ENCODE measurements at places on chromosomes 13 and 19.

DNA sequence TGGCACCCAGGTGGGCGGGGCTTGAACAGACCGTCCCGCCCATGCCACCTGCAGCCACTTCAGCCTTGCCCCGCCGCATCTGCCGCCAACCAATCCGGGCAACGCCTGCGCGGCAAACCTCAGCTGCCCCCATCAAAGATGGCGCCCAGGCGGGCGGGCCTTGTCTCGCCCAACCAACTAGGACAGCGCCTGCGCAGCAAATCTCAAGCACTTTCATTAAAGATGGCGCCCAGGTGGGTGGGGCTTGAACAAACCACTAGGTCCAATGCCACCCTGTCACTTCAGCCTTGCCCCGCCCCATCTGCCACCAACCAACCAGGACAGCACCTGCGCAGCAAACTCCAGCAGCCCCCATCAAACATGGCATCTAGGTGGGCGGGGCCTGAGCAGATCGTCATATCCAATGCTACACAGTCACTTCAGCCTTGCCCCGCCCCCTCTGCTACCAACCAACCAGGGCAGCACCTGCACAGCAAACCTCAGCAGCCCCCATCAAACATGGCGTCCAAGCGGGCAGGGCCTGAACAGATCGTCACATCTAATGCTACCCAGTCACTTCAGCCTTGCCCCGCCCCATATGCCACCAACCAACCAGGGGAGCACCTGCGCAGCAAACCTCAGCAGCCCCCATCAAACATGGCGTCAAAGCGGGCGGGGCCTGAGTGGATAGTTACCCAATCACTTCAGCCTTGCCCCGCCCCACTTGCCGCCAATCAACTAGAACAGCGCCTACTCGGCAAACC lies 1.4 kb downstream of the PEG3 start:
- DNase-seq: peak; percentile 25

DNA sequence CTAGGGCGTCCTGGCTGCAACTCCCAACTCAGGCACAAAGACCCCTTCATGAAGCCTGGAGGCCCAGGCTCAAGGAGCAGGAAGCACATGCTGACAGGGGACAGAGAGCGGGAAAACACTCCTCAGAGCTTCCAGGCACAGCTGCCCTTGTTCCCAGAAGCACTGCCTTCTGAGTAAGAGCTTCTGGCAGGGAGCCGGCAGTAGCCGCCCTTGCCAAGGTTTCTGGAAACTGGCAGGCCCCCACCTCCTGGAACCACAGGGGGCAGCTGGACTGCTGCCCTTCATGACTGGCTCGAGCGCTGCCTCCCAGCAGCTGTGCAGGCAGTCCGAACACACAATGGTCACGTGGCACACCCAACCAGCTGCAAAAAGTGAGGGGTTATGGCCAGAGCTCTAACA lies 33.6 kb upstream of the EPHX3 start:
- no peak for DNase-seq

- no peak for DNase-seq
These were observed 142.6 kb downstream of the CRYL1 start for GRCh38 chr13:20383058-20383457.

DNA sequence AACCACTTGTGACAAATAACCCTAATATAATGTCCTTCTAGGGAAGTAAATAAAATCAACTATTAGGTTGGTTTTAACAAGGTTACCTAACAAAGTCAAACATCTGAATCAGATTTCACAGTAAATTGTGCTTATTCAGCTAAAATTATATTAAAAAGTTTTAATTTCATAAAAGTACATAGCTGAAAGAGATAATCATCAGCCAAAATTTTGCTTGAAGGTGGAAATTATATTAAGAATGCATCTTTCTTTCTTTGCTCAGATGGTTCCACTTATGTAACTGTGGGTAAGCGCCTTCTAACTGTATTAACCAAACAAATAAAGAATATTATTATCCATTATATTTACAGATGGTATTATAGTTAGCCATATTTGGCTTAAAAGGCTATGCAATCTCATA lies 2840.3 kb upstream of the PCDH20 start:
- no peak for DNase-seq

DNA sequence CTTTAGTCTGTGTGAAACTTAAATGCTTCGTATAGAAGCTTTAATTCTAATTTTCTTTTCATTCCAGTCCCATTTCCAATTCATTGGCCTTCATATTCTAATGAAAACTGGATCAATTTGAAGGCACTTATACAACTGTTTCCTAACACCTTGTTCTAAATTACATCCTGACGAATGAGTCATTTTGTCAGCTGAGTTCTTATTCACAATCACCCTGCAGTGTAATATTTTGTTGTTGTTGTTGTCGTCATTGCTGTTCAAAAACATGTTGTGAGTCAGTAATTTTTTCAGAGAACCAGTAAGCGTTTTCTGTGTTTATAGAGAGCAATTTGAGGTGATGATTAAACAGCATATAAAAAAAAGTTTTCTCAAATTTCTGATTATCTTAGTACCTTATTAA lies 290.0 kb downstream of the PCDH9 start:
- no peak for DNase-seq

DNA sequence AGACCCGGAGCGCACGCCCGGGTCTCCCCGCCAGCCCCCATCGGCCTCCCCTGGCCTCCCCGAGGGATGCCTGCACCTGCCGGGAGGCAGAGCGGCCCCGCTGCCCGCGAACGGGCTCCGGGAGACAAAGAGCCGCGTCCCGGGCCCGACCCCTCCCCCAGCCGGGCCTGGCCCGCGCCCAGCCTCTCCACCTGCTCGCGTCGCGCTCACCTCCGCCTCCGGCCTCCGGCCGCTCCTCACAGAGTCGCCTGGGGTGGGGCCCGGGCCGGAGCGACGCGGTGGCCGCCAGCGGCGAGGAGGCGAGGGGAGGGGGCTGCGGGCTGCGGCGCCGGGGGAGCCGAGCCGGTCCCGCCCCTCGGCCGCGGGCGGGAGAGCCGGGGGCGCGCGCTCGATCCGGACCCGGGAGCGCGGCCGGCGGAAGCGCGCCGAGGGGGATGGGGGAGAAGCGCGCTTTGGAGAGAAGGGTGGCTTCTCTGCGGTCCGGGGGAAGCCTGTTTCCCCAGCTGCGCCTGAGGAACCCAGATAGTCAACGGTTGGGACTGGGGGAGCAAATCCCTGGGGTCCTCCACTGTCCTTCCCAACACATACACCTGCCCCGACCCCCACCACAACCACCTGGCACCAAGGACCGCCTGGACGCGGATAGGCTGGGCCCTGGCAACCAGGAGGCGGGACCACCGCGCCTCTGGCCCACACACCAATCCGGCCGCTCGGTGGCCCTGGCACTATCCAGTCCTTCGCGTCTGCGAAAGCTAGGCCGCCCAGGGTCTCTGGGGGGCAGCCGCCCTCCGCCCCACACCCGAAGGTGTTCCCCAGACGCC lies at the start of gene PRR36:
PRR36 (minus strand) TSS at position 315 of the 821 bp plus-strand sequence. CDS start 701 bp downstream, outside the sequence.
- no peak for DNase-seq

- no peak for DNase-seq
These were observed 418 bp upstream of the ZNF709 start for GRCh38 chr19:12485052-12485416.

DNA sequence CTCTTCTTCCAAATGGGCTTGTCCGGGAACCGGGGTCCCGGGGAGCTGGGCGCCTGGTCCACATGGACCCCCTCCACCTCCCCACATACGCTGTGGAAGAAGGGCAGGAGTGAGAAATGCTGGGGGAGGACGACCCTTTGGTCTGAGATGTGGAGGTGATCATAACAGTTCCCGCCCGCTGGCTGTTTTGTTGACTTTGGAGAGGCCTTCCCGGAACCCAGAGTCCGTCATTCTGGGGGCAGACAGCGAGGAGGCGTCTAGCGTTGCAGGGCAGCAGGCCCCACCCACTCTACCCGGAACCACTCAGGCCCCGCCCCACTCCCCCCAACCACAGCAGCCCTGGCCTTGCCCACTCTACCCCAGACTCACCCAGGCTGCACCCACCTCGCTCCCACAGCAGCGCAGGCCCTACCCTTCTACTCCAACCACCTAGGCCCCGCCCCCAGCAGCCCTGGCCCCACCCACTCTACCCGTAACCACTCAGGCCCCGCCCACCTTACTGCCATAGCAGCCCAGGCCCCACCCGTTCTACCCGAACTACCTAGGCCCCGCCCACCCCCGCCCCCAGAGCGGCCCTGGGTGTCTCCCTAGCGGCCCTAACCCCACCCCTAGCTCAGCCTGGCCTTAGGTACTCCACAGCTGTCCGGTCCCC lies 7.1 kb downstream of the GPR108 start:
- peak; percentile 62 for DNase-seq

DNA sequence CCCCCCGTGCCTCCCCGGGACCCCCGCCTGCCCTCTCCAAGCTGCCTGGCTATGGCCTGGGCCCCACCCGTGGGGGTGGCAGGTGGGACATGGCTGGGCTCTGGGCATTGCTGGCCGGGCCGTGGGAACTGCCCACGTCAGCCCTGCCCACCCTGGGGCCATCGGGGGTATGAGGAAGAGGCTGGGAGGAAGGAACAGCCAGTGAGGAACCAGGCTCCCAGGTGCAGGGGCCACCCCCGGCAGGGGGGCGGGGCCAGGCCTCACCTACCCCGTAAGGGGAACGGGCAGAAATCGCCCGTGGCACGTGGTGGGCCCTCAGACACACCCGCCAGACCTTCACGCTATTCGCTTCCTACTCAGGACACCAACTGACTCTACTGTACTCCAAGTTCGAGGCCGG lies 22.4 kb downstream of the TCF3 start:
- no peak for DNase-seq

DNA sequence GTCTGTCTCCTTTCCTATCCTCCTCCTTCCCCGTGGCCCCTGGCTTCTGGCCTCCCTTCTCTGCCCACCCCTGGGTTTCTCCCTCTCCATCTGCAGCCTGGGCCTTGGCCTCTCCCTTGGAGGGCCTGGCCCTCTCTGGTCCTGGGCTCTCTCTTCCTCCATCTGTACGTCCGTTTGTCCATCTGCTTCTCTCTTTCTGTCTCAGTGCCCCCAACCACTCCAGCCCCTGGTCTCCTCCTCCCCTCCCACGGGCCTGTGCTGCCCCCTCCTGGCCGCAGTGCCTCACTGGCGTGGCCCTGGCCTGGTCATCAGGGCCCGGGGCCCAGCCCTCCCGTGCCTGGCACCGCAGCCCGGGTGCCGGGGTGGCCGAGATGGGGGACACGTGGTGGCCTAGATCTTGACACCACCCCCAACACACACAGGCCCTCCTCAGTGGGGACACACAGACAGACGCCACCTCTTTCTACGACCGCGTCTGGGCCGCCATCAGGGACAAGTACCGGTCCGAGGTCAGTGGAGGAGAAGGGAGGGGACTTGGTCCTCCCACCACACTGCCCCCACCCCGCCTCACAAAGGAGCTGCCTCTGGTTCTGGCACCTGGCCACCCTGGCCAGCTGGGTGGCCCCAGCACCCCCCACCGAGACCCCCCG lies 11.3 kb downstream of the PRKCSH start:
- peak; percentile 35 for DNase-seq

DNA sequence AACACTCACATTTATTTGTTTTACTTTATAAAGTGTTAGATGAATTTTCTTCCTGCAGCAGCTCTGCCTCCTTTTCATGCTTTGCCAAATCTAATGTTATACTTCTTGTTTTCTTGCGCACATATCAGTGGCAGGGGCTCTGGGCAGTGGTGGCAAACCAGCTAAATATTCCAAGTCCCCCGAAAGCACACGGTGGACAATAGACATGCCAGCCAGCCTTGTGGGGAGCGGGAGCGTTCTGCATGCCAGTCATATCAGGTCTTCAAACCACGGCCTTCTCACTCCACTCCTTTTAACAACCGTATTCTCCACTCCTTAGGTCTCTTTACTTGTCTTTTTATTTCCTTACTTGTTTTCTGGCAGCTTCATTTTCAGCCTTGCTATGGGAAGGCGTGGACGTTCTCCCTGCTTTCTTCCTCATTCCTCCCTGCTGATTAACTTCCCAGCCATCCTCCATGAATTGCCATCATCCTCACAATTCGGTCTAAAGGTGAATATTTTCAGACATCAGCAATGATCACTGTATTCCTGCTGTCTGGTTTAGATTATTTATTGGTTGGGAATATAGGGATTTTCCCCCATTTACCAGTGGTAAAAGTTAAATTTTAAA lies 77.1 kb upstream of the WASF3 start:
- DNase-seq: no peak

GRCh38 chr13:28306325-28306724 lies 168.0 kb downstream of the PAN3 start:
- DNase-seq: no peak

- DNase-seq: peak; percentile 55
These were observed 4.1 kb downstream of the ARHGEF1 start for GRCh38 chr19:41886761-41887710.

- DNase-seq: no peak
These were observed 6.3 kb downstream of the THSD1 start for GRCh38 chr13:52399708-52400107.

DNA sequence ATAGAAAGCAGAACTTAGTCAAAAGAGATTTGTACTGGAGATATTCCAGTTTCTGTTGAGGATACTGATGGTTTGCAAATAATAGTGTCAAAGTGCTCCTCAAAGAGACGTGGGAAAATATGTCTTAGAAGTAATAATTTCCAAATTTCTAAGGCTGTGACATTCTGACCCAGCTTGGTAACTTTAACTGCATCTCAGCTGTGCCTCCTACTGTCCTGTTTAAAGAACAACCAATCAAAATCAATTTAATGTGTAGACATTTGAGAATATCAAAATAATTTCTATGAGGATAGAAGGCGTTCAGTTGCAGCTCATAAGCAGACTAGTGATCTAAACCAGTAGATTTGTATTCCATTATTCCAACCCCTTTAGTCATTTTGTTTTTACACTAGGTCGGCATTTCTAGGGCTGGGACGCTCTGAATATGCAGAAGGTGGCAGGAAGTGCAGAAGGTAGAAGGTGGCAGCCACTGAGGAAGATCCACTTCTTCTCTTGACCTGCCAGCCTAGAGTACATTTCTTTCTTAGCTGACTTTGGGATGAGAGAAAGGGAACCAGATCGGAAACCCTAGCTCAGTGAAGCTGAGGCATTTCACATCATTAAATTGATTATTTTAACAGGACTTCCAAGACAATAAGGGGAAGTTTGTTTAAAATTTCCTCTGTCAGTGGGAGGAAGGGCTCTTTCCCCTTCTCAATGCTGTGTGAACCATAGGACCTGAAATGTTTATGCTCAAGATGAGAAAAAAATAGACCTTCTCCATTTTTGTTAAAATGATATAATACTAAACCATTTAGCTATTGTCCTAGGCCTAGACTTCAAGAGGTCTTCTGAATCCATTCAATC lies 67.5 kb downstream of the COL4A1 start:
- DNase-seq: no peak

GRCh38 chr13:44989941-44990340 lies 603 bp downstream of the GPALPP1 start:
- no peak for DNase-seq

DNA sequence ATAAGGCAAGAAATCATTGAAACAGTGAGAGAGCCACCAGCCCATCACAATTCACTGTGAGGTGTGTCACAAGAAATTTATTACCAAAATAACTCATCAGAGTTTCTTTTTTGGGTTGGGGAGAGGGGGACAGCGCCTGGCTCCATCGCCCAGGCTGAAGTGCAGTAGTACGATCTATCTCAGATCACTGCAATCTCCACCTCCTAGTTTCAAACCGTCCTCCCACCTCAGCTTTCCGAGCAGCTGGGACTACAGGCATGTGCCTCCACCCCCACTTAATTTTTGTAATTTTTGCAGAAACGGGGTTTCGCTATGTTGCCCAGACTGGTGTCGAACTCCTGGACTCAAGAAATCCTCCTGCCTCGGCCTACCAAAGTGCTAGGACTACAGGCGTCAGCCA lies 3.6 kb downstream of the IFNL1 start:
- DNase-seq: no peak

- DNase-seq: no peak
These were observed 161.8 kb downstream of the KCTD12 start for GRCh38 chr13:76724421-76724820.
